ENCODE measurements at places on chromosomes 5 and 9.
A peak's percentile ranks its signal among the peaks of the same experiment; 100 is the strongest.

DNA sequence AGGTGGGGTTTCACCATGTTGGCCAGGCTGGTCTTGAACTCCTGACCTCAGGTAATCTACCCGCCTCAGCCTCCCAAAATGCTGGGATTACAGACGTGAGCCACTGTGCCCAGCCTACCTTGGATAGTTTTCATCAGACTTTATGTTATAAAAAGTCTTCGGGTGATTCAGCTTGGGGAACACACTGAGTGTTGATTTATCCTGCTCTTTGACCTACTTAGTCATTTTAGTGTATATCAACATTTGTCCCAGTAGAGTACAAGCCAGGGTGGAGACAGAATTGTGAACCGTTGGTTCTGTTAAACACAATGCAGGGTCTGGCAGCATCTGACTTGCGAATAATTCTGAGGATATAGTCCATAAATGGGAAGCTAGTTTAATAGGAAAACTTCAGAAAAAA lies 39.7 kb downstream of the NFX1 start:
- DNase-seq = no peak

DNA sequence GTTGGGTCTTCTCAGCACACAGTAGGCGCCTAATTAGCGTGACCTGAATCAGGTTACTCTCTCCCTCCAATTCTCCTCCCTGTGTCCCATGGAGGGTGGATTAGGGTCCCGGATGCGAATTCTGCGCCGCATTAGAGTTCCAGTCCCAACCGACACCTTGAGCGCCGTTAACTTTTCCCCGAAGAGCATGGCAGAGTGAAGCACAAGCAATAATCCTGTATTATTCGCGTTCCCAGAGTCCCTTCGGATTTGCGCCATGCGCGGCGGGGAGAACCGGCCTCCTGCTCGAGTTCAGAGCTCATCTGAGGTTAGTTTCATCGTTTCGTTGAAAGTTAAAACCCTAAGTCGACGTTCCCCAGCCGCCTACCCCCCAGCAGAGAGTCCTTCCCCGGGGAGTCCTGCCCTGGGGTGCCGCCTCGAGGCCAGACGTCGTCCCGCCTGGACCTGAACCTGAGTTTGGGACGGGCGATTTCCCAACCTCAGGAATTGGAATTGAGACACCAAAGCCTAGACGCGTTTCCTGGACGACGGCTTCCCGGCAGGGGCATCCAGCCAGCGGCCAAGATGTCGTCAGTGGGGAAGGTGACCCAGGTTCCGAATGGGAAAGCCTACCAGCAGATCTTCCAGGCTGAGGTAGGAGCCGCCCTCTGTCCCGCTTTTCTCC lies at the start of gene CCDC180:
Gene CCDC180, plus strand, starts transcription at position 160 of the 664 bp plus-strand sequence. Its CDS starts 405 bp downstream, at position 565.
- DNase-seq = no peak

- no peak for DNase-seq
These were observed 282.3 kb downstream of the DEPDC1B start for GRCh38 chr5:60417500-60418181.

DNA sequence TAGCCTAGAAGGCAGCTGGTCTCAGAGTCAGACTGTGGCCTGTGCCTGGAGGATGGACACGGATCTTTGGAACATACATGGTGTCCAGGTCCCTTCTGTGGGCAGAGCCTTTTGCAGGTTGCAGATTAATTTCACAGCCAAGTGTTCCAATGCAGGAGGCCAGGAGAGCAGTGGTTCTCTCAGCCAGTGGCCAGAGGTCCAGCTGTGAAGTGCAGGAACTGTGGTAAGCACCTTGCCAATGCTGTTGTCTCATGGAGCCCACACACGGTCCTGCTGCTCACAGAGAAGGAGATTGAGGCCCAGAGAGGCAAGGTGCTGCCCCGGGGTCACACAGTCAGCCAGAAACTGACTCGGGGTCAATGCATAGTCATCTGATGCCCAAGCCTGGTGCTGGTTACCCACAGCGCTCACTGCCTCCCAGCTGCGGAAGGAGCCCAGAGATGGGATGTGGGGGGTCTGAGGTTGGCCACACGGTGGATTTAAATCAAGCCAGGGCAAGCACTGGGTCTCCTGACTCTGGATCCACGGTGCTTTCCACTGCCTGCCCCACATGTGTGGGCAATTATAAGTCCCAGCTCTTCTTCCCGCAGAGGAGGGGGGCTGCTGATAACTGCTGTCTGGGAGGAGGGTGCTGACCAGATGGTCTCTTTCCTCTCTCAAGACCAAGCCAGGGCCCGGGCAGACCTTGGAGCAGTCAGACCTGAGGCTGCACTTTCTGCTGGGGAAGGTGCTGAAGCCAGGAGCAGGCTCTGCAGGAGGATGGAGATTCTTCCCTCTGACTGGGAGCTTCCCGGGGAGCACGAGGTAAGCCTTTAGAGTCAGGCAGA lies 2.8 kb downstream of the PDGFRB start:
- DNase-seq = no peak

GRCh38 chr5:40376566-40376965 lies 303.1 kb upstream of the PTGER4 start:
- DNase-seq = no peak

- no peak for DNase-seq
These were observed 223.2 kb upstream of the ACO1 start for GRCh38 chr9:32161209-32161608.

- DNase-seq = no peak
These were observed at the start of gene SLC46A2 for GRCh38 chr9:112890106-112891081. TSS of gene SLC46A2 (minus strand) at chr9:112890876. CDS start at chr9:112890681, 195 bp downstream.

GRCh38 chr9:28808042-28808441 lies 1234.8 kb upstream of the C9orf72 start:
- no peak for DNase-seq

DNA sequence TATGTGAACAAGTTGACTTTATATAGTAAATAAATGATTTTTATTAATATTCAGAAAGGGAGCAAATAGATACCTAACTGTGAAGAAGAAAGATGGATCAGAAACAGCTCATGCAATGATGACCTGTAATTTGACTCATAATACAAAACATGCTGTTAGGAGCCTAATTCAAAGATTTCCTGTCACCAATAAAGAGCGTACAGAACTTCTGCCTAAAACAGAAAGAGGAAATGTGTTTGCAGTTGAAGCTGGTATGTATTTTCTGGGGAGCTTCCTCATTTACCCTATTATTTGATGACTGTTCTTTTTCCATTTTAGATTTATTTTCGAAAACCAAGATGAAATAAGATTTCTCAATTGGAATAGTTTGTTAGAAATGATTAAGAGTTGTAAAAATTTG lies 11.4 kb downstream of the YTHDC2 start:
- no peak for DNase-seq

DNA sequence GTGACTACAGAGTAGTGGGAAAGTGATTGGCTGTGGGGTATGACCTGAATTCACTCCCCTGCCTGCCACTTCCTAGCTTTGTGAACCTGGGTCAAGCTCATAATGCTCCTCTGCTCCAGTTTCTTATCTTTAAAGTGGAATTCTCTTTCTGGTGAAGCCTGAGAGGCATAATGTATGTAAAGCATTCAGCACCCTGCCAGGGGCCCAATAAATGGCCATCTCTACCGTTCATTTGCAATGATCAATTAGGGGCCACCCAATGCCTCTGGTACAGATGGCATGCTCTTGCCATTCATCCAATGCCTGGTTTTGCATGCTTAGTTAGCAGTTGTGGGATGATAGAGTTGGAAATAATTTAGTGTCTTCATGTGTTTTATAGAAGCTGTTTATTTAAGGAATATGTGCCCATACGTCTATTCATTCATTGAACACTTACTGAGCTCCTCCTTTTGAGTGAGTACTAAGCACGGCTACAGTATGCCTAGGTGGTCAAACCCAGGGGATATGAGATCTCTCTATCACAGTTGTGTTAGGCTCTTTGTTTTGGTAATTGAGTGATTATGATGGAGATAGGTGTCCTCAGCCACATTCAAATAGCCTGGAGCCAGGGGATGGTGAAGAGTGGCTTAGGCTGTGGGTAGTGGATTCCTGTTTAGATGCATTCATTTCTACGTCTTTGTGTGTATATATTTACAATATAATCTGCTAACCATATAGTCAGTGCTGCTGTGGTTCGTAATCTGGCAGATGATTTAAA lies 15.3 kb downstream of the ZNF462 start:
- no peak for DNase-seq

DNA sequence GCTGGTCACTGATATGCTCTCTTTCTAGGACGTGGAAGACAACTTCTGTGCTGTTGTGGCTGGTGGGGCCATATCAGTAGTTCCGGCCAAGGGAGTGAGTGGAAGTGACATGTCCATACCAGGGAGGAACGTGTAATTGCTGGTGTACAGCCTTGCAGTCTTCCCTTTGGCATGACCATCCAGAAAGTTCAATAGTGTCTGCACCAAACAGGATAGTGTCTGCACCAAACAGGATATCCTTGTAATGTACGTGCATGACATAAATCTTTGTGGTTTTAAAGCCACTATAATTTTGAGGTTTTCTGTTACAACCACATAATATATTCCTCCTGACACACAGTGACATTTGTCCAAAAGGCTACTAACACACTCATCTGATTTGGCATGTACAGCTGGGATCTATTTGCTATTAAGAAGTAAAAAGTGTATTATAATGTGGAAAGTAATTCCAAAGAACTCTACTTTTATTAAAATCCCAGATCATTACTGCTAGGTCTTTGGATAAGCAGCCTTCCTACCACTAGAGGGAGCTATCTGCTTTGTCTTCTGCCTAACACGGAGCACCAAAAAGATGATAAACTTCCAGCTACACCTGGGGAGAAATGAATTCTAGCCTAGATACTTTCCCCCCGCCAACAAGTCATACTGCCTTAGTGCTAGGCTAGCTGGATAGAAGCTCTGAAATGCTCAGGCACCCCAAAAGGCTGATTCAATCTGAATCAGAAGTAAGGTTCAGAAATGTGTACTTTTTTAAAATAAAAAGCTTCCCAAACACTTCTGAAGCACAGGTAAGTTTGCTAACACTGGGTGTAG lies 52.7 kb downstream of the RNF145 start:
- peak; percentile 41 for DNase-seq

DNA sequence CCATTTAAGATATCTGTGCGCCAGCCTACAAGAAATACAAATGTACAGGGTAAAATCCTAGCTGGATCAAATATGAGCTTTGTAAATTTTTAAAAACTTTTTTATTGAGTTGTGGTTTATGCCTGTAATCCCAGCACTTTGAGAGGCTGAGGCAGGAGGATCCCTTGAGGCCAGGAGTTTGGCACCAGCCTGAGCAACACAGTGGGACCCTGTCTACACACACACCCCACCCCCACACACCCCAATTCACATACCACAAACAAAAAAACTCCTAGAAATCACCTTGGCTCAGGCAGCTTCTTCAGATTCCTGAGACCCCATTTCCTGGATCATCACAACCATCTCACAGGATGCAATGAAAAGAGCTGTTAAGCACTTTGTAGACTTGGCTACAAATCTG lies 46.4 kb downstream of the CDK7 start:
- no peak for DNase-seq

DNA sequence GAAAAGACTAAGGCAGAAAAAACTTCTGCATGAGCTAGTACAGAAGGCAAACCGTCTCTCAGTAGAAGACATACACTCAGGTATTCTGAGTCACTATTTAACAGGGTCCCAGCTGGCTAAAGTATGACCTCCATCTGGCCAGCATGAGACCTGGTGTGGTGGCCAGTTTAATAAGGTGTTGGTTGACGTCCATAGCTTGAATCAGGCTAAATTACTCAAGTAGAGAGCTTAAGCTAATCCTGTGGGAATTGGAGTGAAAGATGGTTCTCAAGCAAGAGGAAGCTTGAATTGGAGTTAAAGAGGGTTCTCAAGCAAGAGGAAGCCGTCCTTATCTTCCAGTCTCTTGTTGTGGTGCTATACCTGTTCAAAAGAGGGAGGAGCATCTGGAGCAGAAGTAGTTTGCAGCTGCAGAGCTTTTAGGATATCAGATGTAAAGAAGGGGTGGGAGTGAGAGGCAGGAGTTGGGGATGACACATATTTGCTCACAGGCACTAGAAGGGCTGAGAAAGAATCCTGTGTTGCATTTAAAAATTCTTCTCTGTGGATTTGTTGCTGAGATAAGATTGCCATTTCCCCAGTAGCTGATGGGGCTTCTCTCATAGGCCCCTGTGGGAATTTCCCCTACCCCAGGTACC lies 136.1 kb upstream of the RUSC2 start:
- DNase-seq = no peak
